Regular cardiac myocyte (primary cell): ENCODE measurements at places on chromosomes 13 and 19. TPM values are rescaled to one million over a fixed set of nuclear protein-coding genes. Genes with fewer than 3 reads are reported as not detected.

Gene ARMC6
- 26.2 and 58.7 TPM in 2 replicates for total RNA-seq

Gene SRRM5
- total RNA-seq: not detected in 2 replicates

Gene ZNF667
- 3.8 and 14.7 TPM in 2 replicates for total RNA-seq

Gene CYP4F2
- not detected in 2 replicates for total RNA-seq

Gene LSR
- total RNA-seq: 0.28 and 1.7 TPM in 2 replicates

Gene ZNF468
- total RNA-seq: 20.3 and 27.1 TPM in 2 replicates

Gene ZNF285
- 3.1 and 3.4 TPM in 2 replicates for total RNA-seq

Gene NPHS1
- total RNA-seq: not detected in 2 replicates

Gene CGB3
- not detected in 2 replicates for total RNA-seq

Gene PBX4
- 0.19 and 0.56 TPM in 2 replicates for total RNA-seq

Gene OSCAR
- total RNA-seq: 1.1 and 1.2 TPM in 2 replicates

Gene GRAMD1A
- 14.2 and 23.1 TPM in 2 replicates for total RNA-seq

Gene SULT2B1
- total RNA-seq: 0.28 TPM in 1 of 2 replicates, not detected in the other

Gene GPC5
- total RNA-seq: 0.19 and 0.28 TPM in 2 replicates

Gene ZNF486
- total RNA-seq: 4.5 and 6.7 TPM in 2 replicates

Gene IL17D
- 1.3 and 3.1 TPM in 2 replicates for total RNA-seq

Gene ZNF426
- total RNA-seq: 19.4 and 29.9 TPM in 2 replicates
